Effector memory CD4-positive, alpha-beta T cell (primary cell): ENCODE measurements at places on chromosomes 1 and 21.

DNA sequence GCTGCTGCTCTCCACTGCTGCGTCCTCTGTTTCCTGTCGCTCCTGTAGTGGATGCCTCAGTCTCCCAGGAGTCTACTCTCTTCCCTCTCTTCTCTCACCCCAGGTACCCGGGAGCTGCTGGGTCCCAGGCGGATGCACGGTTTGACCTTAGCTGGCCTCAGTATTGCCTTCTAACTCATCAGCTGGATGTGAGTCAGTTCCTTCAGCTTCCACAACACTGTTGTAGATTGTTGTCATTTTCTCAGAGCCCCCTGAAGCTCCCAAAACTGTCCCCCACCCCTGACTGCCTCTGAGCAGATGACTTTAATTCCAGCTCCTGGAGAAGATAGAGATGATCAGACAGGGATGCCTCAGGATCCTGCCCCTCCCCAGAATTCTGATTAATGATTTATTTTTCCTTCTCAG lies 7.2 kb downstream of the CNIH3 start:
- no peak for DNase-seq

DNA sequence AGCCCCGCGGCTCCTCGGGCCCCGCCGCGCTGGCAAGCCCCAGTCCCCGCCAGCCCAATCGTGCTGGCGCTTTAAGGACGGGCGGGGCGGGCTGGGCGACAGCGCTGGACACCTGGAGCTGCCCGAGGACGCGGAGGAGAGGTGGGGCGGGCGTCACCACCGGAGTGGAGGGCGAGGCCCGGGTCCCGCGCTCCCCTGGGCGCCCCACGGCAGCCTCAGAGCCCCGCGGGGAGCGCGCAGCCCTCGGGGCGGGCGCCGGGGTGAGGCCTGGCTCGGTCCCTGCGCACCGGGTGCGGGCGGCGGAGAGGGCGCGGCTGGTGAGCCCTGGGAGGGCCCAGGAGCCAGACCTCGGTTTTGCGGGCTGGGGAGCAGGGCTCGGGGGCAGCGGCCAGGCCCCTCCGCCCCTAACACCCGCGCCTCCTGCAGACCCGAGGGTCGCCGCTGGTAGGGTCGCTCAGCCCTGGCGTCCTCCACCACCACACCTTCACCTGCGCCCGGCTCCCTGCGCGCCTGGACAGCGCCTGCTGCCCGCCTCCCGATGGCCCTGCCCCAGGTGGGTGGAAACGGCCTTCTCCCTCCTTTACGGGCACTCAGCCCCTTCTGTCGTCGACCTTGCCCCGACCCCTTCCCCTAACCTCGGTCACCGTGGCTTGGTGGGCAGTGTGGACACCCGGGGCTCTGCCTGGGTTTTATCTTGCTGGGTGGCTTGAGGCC lies at the start of gene TMEM61:
TSS of gene TMEM61 (plus strand) at position 101 of the 714 bp plus-strand sequence. CDS start at position 539, 438 bp downstream.
- no peak for DNase-seq

DNA sequence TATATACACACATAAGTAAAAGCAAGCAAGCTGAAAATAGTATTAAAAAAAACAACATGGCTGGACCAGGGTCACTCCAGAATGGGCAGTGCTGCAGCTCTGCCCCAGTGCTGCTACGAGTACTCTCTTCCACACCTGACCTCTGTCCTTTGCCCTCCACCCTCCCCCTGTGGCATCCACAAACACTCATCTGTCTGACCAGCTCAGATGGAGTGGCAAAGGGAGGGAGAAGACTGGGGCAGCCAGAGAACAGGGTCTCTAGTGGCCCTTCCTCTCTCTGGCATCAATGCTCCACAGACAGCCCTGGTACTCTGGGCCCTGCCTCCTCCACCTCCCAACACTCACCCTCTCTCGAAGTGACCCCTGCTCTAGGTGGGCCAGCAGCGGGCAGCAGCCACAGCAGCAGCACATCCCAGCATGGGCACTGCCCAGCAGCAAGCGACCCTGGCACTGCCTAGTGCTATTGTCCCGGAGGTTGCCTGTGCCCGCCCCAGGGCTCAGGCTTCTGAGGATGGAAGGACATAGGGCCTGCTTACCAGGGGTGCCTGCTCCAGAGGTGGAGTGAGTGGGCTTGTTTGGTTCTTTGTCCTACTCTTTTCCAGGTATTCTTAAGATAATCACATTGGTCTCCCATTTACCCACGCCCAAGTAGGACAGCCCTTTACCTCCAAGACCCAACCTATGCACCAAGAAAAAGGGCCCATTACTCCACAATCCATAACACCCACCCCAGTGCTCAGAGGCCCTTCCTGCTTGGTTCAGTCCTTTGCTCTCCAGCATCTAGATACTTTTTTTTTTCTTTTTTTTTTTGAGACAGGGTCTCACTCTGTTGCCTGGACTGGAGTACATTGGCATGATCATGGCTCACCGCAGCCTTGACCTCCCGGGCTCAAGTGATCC lies 6.2 kb downstream of the ARHGEF2 start:
- DNase-seq = no peak

- DNase-seq = no peak
Observed at GRCh38 chr1:6106321-6106731, 60.6 kb downstream of the KCNAB2 start.

- DNase-seq = no peak
Observed at GRCh38 chr1:21261551-21262292, 28.5 kb downstream of the ECE1 start.

GRCh38 chr21:39673736-39674135 lies 61.0 kb downstream of the B3GALT5 start:
- DNase-seq = no peak

DNA sequence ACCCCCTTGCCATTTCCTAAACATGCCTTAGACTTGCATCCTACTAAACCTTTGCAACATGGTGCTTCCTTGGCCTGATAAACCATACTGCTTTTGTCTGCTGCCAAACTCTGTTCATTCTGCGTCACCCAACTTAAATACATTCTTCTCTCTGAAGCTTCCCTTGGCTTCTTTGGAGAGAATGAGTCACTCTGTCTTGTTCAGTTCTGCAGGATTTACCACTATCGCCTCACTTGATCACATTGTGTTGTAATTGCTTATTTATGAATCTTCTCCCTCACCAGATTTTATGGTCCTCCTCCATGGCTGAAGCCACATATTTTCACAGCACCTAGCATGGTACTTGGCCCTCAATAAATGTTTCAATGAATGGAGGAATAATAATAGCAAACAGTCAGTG lies 21.7 kb upstream of the TUT4 start:
- DNase-seq = no peak

DNA sequence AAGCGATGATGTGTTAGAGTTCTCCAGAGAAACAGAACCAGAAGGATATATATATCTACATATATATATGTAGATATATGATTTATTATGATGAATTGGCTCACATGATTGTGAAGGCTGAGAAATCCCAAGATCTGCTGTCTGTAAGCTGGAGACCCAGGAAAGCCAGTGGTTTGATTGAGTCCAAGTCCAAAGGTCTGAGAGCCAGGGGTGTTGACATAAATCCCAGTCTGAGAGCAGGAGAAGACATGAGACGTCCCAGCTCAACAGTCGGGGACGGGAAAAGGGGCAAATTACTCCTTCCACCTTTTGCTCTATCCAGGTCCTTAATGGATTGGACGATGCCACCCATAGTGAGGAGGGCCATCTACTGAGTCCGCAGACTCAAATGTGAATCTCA lies 126.6 kb downstream of the PRDM2 start:
- DNase-seq = no peak

DNA sequence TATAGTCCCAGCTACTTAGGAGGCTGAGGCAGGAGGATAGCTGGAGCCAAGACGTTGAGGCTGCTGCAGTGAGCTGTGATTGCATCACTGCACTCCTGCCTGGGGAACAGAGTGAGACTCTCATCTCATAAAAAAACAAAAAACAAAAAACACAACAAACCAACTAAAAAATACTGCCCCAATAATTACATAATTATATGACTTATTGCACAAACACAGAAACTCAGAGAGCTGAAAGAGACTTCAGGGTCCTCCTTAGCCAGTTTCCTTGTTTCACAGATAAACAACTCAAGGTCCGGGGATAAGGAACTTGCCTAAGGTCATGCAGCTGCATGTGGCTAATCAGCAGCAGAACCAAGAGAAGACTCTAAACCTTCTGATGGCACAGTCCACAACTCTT lies 11.9 kb downstream of the EXTL2 start:
- DNase-seq = no peak

DNA sequence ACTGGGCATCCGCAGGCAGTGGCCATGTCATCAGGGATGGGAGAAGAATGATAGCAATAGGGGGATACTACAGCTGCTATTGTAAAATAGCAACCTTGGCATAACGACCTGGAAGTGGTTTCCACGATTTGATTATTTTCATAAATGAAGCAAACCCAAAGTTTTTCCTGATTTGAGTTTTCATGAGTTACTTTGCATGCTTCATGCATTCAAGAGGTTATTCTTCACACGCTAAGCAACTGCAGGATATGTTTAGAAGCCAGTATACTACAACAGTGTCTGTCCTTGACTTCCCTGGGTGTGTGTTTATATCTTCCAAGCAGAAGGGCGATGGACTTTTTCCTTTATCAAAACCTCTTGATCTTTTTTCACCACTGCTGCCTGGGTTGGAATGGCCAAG lies 281.1 kb upstream of the DUSP10 start:
- no peak for DNase-seq

DNA sequence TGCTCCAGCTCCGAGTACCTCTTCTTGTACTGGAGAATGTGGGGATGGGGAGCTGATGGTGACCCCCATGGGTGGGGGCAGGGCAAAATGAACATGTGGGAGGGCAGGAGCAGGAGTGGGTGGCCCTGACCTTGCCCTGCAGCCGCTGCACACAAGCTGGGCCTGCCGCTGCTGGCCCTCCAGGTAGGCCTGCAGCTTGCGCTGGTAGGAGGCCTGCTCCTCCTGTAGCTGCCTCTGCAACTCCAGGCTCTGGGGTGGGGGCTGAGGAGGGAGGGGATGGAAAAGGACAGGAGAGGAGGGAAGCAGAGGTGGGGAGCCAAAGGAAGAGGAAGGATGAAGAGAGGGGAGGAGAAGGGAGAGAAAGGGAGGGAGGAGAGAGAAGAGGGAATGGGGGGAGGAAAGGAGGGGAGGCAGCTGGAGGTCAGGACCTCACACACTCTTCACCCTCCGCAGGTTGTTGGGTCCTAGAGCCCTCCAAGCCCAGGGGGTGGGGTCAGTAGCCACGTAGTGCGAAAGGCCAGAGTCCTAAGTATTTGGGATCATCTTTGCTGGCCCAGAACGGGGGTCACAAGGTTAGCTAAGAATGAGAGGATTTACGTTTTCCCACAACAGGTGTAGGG lies 22.9 kb downstream of the RNU1-1 start:
- no peak for DNase-seq

DNA sequence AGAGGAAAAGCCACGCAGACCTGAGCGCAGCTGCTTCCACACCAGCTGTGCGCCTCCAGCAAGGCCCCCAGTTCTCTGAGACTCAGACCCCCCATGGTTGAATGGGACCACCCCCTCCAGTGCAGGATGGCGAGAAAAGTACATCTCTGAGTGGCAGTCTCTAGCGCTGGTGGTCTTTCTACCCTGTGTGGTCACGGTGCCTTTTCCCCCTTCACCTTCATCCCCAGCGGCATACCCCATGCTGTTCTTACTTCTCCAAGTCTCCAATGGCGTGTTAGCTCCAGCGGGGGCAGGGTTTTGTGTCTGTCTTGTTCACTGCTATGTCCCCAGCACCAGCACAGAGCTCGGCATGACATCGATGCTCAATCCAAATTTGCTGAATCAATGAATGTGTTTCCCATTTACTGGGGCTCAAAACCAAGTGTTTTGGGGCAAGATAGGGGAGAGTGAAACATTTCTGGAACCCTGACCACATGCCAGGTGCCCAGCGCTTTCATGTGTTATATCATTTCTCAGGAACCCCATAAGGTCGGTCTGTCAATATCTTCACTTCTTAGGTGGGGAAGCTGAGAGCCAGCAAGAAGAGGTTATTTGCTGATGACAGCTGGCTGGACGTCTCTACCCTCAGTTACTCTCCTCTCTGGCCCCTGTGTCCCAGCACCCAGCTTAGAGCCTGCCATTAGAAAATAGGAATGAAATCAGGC lies 959 bp upstream of the SDC3 start:
- DNase-seq = no peak

DNA sequence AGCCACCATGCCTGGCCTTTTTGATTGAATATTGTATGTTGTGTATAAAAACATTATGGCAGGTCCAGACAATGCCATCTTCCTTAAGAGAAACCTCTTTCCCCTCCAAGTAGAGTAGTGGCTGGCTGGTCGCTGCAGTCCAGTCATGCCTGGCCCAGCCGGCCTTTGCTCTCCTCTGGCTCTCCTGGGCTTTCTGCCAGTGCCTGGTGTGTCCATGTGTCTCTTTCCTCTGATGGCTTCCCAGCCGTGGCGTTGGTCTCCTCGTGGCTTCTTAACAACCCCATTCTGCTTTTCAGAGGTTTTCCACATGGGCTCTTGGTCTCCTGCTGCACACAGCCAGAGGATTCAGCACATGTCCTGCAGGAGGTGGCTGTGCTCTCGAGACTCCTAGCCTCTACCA lies 58.7 kb downstream of the DIP2A start:
- no peak for DNase-seq

DNA sequence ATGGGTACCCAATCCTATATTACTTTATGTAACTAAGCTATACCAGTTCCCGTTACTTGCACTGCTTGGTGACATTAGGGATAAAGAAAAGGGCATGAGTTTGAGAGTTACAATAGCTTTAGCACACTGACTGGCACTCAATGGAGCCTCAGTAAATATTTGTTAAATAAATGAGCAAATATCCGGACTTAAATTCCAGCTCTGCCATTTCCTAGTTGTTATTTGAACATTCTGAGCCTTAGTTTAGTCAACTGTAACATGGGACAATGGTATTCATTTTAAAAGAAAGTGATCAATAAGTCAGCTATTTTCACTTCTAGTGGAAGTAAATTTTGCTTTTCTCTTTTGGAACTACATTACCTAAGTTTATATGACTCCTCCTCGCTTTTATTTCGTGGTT lies 198.7 kb downstream of the ZC3H11B start:
- DNase-seq = no peak

DNA sequence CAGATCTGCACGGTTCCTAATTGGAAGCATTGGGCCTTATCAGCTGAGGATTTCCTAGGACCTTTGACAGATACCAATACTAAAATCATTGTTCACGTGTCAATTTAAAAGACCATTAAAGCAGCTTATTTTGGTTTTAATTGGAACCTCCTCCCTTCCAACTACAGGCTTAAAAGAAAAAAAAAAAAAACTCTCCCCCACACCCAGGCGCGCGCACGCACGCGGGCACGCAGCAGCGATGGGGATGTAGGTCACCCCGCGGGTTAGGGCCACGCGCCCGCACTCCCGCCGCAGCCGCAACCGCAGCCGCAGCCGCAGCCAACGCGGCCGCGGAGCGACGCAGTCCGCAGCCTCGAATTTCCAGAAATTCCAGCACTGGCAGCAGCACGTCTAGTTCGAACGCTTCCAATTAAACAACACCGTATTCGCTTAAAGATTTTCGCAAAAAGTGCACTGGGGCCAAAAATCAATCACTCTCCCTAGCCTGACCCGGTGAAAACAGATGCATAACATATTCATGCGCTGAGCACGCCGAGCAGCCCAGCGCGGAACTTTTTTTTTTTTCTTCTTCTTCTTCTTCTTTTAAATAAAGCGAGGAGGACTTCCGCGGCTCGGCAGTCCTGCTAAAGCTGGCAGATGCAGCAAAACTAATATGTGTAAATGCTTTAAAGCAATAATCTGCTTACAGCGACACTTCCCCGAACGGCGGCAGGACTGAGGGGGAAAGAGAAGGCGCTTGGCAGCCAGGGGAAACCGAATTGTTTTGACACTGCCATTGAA lies 13.3 kb upstream of the BARHL2 start:
- DNase-seq = no peak
